Activated naive CD4-positive, alpha-beta T cell treated with anti-CD3 and anti-CD28 coated beads, Interleukin-2, amount 50 U/mL, for 16 hours (primary cell): ENCODE measurements at places on chromosomes 5 and 9.

- DNase-seq: peak; percentile 12
Measured at GRCh38 chr9:116572095-116572748, 114.9 kb upstream of the TRIM32 start.

DNA sequence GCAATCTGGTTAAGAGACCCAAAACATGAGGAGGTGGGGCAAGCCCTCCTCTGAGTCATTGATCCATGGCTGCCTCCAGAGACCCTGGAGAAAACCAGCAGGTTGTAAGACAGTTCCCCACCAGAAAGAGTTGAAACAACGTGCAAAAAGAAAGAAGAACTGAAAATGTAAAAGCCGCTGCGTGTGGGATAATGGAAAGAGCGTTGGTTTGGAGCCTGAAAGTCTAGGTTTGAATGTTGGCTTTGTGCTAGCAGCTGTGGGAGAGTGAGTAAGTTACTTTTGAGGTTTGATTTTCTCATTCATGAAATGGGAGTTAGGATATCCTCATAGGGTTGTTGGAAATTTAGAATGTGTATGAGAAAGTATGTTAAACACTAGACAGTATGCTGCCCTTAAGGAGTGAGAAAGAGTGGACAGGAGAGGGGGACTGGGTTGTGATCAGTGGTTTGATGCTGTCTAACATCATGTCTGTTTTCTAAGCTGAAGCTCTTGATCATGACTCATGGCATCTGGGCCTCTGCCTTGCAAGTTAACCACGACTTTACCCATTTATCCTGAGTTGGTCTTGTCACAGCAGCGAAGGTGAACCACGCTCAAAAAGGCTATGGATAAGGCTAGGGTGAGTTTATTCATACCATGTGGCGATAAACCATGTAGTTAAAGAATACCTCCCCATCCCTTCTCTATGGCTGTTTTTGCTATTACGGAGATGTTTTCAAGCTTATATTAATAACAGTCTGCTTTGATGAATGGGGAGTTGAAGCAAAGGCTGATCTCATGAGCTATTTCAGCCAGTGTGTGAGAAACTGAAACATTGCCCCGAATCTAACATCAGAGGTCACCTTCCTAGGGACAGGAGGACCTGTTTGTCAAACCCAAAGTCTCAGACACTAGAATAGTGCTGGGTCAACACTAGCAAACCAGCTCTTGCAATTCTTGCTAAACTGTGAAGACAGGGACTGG, 41.3 kb downstream of the ZNF366 start:
- DNase-seq: no peak

GRCh38 chr5:71783891-71784290, 64.8 kb downstream of the CARTPT start:
- no peak for DNase-seq

- DNase-seq: no peak
Measured at GRCh38 chr5:96652769-96653454, 9.3 kb upstream of the CAST start.

GRCh38 chr5:73862796-73863195, 236.8 kb downstream of the ARHGEF28 start:
- no peak for DNase-seq

- no peak for DNase-seq
Measured at GRCh38 chr9:124880501-124880900, 18.6 kb downstream of the ARPC5L start.

- DNase-seq: no peak
Measured at GRCh38 chr5:168174376-168174775, 117.1 kb upstream of the WWC1 start.

GRCh38 chr9:104915049-104915448, 12.9 kb downstream of the ABCA1 start:
- DNase-seq: no peak

- DNase-seq: no peak
Measured at GRCh38 chr5:169988206-169988605, 7.9 kb upstream of the INSYN2B start.

DNA sequence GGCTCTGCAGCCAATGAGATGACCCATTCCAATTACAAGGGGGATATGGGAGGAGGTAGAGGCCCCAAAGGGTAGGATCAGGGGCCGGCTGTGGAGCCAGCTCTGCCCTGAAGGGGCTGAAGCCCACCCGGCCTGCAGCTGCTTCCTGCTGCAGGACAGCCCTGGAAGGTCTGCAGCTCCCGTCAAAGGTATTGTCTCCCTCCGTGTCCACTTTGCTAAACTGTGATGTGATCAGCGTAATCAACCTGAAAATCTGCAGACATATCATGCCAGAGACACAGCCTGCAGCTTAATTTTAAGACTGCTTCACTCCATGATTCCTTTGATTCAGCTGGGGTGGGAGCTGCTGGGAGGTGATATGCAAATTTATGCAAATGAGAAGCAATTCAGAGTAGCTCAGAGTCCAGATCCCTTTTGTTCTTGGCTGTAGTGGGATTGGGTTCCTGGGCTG, 90.7 kb downstream of the GADD45G start:
- DNase-seq: no peak

DNA sequence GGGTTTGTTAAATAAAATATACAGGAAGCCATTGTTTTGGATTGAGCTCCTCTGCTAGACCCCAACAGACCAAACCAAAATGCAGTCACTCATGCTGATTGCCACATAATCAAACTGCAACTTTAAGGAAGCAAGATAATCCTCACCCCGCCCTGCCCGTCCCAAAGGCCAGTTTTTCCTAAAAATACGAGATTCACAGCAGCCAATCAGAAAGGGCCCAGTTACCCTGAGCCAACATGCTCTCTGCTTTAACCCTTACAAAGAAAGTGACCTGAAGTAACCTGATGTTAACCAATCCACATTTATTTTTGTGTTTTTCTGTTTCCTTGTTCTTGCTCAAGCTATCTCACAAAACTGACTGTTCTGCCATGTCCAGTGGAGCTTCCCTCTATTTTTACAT, 21.5 kb upstream of the RNF20 start:
- no peak for DNase-seq

GRCh38 chr9:109903515-109904138, 123.6 kb downstream of the PALM2AKAP2 start:
- DNase-seq: peak; percentile 64

DNA sequence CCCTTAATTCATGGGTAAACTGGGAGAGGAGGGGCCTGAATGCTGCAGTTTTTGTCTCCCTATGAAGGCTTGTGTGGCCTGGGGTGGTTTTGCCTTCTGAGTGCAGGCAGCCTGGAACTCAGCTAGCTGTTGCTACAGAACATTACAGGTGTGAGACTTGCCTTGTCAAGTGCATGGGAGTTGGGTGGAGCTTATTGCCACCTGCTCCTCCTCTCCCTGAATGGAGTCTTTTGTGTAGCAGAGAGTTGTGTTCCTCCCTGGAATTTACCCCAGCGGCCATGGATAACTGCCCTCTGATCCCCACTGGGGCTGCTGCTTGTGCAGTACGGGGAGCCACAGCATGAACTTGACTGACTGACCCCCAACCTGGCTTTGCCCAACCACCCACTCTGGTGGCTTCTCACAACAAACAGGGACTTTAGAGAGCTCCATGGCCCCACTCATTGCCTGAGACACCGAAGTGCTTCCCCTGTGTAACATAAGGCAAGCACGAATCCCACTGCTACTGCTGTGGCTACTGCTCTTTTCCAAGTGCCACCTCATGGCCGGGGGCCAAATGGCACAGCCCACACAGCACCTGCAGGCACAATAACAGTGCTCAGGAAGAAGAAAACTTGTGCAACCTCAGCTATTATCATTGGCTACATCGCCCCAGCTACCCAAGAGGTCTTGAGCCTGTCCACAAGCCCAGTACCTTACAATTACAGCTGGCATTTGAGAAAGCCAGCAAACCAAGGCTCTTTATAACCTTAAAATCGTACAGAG, 942.9 kb downstream of the CDH18 start:
- DNase-seq: no peak

DNA sequence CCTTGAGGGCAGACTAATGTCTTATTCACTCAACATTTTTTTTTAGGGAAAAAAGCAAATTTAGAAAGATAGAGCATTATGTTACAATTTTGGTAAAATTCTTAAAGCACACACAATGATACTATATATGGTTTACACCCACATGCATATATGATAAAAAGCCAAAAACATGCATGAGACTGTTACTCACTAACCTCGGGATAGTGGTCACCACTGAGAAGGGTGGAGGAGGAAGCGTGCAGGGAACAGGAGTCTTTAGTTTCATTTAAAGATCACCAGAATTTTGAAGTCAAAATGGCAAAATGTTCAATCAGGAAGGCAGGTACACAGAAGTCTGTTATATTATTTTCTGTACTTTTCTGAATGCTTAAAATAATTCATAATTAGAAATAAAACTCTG, 9.2 kb downstream of the ARL15 start:
- no peak for DNase-seq

DNA sequence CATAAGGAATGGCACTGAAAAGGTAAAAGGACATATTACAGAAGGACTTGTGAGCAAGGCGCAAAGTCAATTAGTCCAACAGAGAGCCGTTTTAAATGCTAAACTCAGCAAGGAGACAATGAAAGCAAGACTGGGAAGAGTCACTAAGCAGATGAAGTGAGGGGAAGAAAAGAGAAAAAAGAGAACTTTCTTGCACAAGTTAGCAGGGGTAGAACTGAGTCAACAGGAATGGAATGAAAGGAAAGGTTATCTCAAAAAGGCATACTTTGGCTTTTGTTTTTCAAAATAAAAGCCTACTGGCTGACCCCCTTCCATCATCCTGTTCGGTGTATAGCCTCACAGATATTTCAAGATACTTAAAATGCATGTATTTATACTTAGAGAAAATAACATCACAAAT, 75.0 kb downstream of the NR6A1 start:
- no peak for DNase-seq

DNA sequence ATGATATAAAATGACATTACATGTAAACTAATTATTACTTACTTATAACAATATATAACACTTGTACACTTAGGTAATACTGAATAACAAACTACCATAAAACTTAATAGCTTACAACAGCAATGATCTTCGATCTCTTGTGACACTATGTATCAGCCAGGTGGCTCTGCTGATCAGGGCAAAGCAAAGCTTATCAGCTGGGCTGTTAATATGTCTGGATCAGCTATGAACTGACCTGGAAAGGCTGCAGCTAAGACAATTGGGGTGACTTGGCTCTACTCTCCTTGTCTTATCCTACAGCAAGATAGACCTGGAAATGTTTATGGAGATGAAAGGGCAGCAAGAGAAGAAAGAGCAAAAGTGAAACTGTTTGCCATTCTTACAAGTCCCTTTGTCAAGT, 511.3 kb downstream of the TLR4 start:
- no peak for DNase-seq

DNA sequence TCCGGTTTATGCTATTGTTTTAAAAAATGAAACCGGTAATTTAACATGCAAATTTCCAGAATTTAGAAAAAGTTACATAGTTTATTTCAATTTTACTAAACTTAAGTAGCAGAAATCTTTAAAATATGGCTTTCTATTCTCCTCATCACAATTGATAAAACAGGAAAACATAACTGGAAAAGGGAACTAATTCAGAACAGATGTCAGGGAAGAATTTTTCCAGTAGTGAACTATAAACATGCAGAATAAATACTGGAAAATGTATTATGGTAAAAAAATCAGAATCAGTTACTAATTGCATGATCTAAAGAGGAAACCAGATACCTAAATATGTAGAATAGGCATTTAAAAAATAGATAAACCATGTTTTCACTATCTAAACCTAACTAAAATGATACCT, 7.3 kb upstream of the NR4A3 start:
- DNase-seq: no peak

DNA sequence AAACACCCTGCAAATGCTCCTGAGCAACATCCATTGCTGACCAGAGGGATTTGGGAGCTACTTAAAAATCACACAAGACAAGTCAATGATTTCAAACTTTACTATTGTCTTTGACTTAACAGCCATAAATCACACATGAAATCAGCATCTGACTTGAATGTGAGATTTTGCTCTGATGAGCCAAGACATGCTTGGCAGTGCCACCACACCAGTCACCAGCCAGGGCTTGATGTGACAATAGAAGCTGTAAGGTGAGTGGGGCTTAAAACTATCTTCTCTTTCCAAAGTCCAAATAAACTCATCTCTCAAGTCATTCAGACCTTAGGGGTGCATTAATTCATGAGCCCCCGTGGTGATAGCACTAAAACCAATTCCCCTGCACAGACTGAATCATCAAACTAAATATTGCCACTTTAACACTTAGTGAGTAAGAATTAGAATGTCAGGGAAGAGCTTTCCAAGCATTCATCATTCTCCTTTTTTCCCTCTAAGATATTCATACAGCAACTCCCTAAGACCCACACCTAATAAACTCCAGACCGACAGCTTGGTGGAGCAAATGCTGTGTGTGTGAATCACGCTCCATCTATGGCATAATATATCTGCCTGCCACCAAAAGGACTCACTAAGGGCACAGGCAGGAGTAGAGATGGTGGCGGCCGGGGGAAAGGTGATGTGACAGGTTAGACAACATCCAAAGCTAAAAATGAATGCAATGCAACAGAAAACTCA, 119.4 kb downstream of the SPOCK1 start:
- no peak for DNase-seq

- DNase-seq: no peak
Measured at GRCh38 chr5:135391869-135392255, 7.2 kb downstream of the MACROH2A1 start.

GRCh38 chr9:75186767-75187380, 98.6 kb downstream of the OSTF1 start:
- no peak for DNase-seq

- DNase-seq: no peak
Measured at GRCh38 chr9:118596374-118597015, 772.7 kb downstream of the BRINP1 start.

GRCh38 chr9:91750343-91750742, 199.7 kb downstream of the ROR2 start:
- DNase-seq: no peak

DNA sequence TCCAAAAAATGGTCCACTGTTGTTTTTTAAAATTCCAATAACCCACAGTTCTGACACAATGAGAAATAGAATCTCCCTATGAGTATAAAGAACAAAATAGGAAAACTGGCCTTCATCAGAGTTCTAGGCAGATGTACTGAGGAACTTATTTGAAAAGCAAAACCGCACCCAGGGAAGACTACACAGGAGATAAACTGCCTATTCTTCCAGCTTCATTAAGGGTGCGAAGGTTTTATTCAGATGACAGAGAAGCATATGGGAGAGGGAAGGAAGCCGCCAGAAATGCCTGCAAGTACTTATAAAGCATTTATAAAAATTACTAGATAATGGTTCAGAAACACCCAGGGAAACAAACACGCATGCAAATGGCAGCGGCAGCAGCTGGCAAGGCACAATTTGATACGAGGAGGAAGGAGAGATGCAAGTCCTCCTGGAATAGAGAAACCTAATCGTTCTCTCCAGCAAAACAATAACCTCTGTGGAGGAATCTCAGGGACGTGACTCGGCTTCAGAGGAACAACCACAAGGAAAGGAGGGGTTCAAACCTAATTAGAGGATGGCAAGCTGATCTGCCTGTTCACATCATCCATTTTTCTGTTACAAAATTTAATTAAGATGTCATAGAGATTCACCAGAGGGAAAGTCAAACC, 9.0 kb downstream of the TTLL11 start:
- no peak for DNase-seq
